ENCODE measurements at places on chromosomes 3 and 15. TPM values are rescaled to one million over a fixed set of nuclear protein-coding genes. Genes with fewer than 3 reads are reported as not detected.

Gene LRRC58
- total RNA-seq, result 16.8 TPM

Gene MAP6D1
- total RNA-seq, result 1.9 TPM

Gene CCDC54
- total RNA-seq, result not detected

DNA sequence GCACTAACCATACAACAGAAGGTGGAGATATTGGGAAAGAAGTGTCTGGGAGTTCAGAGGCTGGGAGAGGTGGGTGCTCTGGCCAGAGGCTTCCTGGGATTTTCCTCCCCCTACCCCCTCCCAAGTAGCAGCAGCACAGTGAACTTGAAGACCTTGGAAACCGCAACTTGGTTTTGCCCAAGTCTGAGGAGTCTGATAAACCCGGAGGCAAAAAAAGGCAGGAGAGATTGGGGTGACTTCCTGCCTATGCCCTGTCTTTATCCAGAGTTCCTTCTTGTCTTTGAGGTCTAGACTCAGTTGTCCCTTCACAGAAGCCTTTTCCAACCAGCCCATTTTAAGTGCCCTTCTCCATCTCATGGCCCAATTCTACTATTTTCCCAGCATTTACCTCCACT lies 25.4 kb upstream of the THRB start:
- peaks cover 25% of the 10 kb centered on the region for H3K4me1 ChIP-seq
- no peak for DNase-seq
- no peaks in the 10 kb centered on the region for H3K36me3 ChIP-seq
- peaks cover 33% of the 10 kb centered on the region for H3K27me3 ChIP-seq
- no peak overlapping the region for H3K4me3 ChIP-seq
- H3K27ac ChIP-seq, result no peak overlapping the region

DNA sequence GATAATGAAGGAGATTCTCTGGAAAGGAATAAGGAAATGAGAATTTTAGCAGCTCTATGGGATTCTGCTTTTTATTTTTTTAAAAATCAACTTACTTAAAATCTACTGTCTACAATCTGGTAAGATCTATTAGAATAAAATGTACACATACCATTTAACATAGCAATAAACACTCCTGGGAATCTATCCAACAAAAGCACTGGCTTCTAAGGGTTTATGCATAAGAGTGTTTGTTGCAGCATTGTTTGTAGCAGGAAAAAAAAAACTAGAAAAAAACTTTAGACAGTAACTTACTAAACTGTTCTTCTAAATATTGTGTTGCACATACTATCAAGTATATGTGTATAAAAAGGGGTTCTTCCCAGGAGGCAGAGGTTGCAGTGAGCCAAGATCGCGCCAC lies 15.7 kb upstream of the RBP1 start:
- no peaks in the 10 kb centered on the region for H3K4me1 ChIP-seq
- H3K36me3 ChIP-seq, result no peaks in the 10 kb centered on the region
- peaks cover 6% of the 10 kb centered on the region for H3K27me3 ChIP-seq
- no peak overlapping the region for H3K4me3 ChIP-seq

DNA sequence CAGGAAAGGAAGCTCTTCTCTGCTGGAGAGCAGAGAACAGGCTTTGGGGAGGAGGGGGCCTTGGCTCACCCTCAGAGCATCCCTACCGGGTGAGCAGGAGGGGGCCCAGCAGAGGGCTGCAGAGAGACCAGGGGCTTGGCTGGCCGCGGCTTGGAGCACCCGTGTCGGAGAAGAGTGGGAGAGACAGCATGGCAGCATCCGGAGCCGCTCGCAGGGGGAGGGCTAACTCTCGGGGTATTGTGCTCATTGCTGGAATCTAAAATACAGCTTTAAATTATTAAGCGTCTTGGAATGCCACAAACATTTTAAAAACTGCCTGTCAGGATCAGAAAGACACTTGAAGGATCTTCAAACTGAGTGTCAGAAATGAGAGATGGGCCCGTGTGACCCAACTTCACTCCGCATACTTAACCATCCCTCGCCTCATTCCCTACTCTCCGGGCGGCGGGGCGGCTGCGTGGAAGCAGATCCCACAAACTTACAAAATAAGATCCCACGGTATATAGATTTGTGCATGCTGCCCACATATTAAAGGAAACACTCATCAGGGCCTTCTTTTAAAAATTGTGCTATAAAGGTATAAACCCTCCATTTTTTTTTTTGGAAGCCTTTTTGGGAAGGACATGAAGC lies 53.9 kb downstream of the EIF4E3 start:
- peaks cover under 1% of the 10 kb centered on the region for H3K27me3 ChIP-seq
- no peak for DNase-seq
- H3K27ac ChIP-seq, result no peak overlapping the region
- no peaks in the 10 kb centered on the region for H3K4me1 ChIP-seq

- no peak overlapping the region for H3K4me3 ChIP-seq
- DNase-seq, result no peak
- no peaks in the 10 kb centered on the region for H3K36me3 ChIP-seq
- peaks cover 9% of the 10 kb centered on the region for H3K27me3 ChIP-seq
- H3K27ac ChIP-seq, result no peak overlapping the region
These were observed 14.2 kb upstream of the SPATA12 start for GRCh38 chr3:57046101-57046765.

DNA sequence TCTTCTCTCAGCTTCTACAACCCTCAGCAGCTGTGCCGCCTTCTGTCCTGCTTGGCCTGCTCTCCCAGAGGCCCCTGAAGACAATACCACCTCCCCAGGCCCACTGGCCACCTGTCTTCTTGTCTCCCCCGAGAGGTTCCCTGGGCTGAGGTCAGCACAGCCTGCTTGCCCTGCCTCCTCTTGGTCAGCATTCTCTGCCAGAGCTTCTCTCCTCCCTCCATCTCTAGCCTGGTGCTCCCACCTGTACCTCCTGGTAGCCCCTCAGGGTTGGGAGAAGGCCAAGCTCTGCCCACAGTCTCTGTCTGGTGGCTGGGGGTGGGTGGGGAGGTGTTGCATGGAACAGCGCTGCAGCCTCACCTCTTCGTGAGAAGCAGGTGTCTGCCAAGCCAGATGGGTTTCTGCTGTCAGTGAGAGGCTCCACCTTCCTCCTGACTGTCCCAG lies 5.6 kb upstream of the ISLR start:
- H3K27ac ChIP-seq, result no peak overlapping the region
- peaks cover 17% of the 10 kb centered on the region for H3K27me3 ChIP-seq
- no peaks in the 10 kb centered on the region for H3K4me1 ChIP-seq

- no peak for DNase-seq
- no peaks in the 10 kb centered on the region for H3K4me1 ChIP-seq
- peaks cover 17% of the 10 kb centered on the region for H3K27me3 ChIP-seq
These were observed 167.9 kb downstream of the NUP210 start for GRCh38 chr3:13252207-13252606.

- H3K4me1 ChIP-seq, result no peaks in the 10 kb centered on the region
- no peak overlapping the region for H3K4me3 ChIP-seq
- no peak overlapping the region for H3K27ac ChIP-seq
- peaks cover 41% of the 10 kb centered on the region for H3K27me3 ChIP-seq
- no peak for DNase-seq
These were observed 17.3 kb upstream of the RYK start for GRCh38 chr3:134267996-134268395.

DNA sequence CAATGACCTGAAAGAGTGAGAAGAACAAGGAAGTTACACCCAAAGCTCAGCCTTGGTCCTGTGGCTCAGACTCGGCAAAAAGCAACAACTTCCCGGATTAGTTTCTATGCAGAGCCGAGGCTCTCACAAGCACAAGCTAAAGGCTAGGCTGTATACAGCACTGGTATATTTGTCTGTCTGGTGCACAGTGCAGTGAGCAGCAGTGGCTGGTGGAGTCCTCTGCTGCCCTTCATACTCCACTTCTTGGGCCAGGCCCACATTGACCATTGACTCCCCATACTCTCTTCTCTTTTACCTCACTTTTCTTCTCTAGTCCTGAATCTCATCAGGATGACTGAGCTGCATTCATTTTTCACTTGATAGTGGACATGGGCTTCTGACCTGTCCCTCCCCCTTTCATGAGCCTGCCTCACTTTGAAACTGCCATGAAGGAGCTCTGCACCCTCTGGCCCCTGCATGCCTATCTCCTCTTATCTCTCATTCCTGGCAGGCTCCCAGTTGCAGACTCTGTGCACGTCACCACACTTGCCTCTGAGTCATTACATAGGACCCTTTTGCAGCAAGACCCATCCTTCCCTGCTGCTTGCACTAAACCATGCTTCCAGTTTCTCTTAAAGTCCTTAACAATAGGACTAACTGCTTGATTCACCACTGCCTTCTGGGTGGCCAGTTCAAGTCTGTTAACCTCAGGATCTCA lies 379.3 kb downstream of the NTRK3 start:
- no peak overlapping the region for H3K4me3 ChIP-seq
- no peaks in the 10 kb centered on the region for H3K4me1 ChIP-seq
- H3K36me3 ChIP-seq, result no peaks in the 10 kb centered on the region
- DNase-seq, result no peak
- no peaks in the 10 kb centered on the region for H3K27me3 ChIP-seq
